ENCODE measurements at places on chromosomes 5 and 9.

DNA sequence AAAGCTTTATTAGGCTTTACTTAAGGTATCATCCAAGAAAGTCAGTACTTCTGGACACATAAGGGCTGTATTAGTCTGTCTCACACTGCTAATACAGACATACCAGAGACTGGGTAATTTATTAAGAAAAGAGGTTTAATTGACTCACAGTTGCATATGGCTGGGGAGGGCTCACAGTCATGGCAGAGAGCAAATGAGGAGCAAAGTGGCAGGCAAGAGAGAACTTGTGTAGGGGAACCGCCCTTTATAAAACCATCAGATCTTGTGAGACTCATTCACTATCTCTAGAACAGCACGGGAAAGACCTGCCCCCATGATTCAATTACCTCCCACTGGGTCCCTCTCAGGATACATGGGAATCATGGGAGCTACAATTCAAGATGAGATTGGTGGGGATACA is 49.2 kb upstream of the SLC44A1 start:
- no peak for DNase-seq

GRCh38 chr5:106397700-106398099 is 1273.0 kb downstream of the EFNA5 start:
- DNase-seq = peak; percentile 83

GRCh38 chr5:8864053-8864452 is 681.8 kb downstream of the SEMA5A start:
- DNase-seq = no peak

DNA sequence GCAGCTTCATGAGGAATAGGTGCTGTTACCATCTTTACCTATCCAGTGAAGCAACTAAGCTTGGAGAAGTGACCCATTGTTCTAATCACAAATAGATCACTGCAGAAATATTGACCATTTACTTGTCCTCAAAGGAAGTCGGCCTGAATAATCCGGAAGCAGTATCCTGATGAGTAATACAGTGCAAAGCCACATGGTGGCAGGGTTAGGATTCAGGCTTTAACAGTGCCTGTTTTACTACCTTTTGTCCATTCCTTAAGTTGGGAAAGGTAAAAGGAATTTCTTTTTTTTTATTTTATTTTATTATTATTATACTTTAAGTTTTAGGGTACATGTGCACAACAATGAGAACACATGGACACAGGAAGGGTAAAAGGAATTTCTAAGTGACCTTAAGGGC is 336.3 kb downstream of the KDM4C start:
- DNase-seq = no peak

- no peak for DNase-seq
Measured at GRCh38 chr9:131407717-131408195, 13.9 kb downstream of the PRRC2B start.

DNA sequence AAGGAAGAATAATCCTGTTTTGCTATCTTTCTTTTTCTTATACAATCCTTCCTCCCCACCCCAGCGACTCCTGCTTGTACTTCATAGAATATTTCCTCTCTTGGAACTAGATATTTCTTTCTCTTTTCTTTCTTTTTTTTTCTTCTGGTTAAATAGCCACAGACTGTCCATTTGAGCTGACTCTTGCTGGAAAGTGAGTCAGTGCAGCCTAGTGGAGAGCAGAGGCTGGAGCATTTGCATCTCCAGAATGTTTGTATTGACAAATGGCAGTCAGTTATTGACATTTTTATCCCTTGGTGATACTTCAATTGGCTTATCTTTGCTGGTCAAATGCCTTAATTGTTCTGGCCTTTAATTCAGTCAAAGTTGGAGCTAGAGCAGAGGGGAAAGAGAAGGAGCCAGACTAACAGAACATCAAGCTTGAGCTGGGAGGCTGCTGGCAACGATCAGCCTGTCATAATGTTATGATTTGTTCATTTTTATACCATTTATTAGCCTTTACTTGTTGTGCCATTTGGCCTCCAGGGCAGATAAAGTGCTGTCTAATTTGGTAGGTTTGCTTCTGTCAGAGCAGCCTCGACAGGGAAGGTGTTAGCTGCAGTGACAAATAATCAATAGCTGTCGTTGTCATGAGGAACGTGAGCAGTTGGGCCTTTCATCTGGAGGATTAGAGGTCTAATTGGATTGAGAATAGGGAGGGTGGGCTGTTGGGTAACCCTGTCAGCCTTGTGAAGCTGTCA is 69.0 kb downstream of the INVS start:
- DNase-seq = no peak

GRCh38 chr5:14440223-14440581 is 141.4 kb upstream of the OTULINL start:
- DNase-seq = no peak

DNA sequence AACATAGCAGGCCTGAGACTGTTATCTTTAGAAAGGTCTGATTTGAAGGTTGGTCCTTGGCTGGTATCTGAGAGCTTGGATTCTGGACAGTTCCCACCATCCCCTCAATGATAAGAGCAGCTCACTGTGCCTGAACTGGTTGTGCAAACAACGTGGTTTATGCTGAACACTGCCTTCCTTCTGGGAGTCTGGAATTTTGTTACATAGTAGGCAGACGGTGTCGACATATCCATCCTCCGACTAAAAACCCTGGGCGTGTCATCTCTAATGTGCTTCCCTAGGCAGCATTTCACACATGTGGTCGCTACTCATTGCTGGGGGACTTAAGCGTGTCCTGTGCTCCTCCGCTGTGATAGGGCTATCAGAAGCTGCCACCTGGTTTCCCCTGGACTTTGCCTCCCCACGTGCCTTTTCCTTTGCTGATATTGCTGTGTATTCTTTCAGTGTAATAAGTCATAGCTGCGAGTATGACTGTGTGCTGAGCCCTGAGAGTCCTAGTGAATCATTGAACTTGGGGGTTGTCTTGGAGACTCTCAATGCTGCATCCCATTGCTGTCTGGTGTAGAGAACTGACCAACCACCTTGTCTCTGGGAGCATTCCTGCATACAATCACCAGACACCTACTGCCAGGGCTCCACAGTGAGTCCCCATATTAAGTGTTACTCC is 119.1 kb upstream of the TBC1D2 start:
- peak; percentile 53 for DNase-seq

DNA sequence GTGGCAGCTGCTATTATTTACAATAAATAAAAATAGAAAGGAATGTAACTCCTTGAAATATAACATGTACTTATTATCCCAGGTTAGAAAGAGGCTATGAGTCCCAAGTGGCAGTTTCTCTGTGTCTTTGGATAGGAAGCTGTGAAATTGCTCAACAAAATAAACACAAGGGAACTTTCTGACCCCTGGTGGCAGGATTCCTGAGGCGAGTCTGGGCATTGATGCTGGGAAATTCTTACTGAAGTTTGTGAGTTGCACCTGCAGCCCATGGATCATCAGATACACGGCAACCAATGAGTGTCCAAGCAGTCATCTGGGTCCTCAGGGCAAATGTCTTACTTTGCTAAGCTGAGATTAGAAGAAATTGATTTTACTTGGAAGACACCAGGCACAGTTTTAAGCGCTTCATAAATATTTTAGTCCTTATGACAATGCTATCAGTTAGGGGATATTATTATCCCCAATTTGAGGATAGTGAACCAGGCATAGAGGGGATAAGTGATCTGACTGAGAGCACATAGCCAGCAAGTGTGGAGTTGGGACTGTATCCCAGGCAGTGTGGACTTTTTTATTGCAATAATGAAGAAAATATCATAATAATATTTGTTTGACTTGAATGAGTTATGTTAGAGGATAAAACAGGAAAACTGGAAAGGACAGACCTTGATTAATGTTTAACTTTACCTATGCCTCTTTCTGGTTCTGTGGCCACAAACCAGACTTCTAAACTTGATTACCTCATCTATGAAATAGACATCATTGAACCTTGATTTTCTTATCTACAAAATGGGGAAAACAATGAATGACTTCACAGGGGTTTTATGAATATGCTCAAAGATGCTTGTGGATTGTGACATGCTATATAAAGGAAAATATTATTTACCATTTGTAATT is 265.5 kb upstream of the ADAMTSL1 start:
- DNase-seq = peak; percentile 1

GRCh38 chr9:94212091-94212490 is 47.0 kb upstream of the ZNF169 start:
- no peak for DNase-seq

GRCh38 chr5:154513669-154514084 is 35.6 kb upstream of the HAND1 start:
- peak; percentile 18 for DNase-seq

DNA sequence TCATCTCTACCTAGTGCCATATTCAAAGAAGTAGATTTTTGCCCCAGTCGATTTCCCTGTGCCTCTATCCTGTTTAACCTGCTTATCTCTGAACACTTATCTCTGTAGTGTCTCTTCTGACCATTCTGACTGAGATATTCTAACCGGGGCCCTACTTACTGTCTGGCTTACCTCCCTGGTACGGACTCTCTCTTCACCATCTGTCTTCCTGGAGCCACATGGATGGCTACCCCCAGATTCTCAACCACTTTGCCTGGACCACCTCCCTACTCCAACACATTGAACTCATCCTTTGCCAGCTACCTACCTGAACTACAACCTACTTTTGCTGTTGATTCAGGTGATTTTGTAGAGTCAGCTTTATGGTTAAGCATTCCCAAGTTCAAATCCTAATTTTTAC is 397.4 kb upstream of the SLC24A2 start:
- DNase-seq = no peak

GRCh38 chr9:113580041-113580953 is 116.8 kb downstream of the RGS3 start:
- DNase-seq = no peak

DNA sequence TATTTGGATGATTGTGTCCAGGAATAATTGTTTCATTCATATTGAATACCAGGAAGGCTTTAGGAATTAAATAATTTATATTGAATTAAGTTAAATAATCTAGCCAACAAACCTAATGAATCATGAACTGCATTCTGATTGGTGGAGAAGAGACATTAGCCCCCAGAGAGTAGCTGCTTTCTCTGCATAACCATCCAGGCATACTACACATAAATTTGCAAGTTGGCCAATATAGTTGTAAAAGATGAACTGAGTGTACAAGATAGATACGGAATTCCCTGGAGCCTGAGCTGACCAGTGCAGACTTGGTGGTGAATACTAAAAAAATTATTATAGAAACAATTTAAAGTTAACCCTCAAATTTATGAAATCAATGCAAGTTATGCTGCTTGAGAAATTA is 311.8 kb upstream of the KIF2A start:
- DNase-seq = no peak

DNA sequence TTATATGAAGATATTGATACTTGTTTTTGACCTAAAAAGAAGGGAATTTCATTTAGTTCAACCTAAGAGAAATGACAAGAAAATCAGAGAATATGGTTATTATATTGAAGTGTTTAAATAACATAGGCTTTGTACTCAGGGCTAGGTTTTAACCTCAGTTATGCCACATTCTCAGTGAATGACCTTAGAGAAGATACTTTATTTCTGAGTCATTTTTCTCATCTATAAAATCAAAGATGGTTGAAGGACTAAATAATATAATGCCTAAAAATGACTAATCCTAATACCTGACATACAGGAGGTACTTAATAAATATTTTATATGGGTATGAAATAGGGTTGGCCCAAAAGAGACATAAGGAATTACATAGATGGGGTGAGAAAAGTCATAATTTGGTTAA is 32.3 kb downstream of the DIMT1 start:
- no peak for DNase-seq

DNA sequence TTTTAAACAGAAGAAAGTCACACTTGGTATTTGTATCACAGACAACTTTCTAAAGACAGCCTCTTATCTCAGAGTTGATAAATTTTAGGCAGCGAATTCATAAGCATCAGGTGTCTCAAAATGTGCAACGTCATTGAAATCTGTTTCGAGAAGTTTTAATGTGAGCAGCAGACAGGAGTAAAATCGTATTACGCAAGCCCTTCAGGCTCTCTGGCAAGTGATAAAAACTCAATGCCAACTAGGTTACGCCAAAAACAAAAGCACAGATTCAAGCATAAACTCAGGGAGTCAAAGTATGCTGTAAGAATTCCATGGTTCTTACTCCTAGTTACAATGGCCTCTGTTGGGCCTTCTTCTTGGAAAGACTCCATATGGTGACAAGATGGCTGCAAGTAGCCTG is 244.7 kb downstream of the SEMA5A start:
- no peak for DNase-seq

GRCh38 chr9:122281368-122281767 is 16.7 kb downstream of the MRRF start:
- no peak for DNase-seq

DNA sequence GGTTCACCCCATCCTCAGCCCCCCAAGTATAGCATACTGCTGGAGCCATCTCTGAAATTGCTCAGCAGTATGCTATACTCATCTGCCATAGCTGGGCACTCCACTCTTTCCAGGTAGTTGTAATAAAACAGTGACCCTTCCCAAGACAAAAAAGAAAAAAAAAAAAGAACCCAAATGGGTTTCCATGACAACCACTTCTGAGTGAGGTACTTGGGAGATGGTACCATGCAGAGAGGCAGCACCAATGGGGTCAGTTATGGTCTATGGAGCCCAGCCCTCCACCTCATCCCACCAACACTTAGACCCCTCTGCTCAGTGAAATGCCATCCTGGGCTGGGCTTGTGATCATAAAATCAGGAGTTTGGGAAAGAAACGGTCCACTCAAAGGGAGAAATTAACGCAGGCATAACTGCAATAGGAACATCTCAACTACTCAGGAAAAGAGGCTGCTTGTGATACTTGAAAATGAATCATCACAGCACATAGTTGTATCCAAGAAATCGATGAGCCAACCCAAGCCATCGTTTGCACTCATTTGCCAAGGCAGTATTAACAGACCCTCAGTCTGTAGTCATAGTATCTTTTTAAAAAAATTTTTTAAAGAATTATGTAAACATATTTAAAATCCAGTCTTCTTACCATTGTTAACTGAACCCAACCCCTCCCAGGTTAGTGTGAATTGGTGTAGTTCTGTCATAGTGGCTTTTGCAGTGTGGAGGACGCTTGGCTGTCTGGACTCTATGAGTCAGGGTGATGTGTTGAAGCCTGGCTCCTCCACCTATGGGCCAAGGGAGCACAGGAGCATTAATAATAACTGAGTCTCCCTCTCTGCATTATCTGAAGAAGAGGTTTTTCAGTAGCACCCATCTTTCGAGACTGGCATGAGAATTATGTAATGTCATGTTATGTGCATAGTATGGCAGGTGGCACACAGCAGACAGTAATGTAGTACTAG is 402.7 kb downstream of the SPOCK1 start:
- no peak for DNase-seq

- no peak for DNase-seq
Measured at GRCh38 chr5:43287493-43287892, 25.7 kb downstream of the HMGCS1 start.

DNA sequence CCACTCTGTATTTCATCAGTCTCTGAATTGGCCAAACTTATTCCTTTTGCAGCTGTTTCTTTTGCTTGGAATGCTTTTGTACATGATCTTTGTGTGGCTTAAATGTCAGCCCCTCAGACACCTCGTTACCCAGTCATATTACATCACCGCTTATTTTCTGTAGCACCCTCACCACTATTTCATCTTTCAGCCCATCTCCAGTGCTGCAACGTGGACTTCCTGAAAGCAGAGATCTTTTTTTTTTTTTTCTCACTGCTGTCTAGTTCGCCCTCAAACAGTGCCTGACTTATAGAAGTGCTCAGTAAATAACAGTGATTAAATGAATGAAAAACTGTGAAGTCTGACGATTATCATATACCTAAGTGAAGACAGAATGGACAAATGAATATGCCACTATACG is 835 bp downstream of the SRA1 start:
- no peak for DNase-seq

Data from fibroblast of skin of left quadriceps (primary cell).